ENCODE measurements at places on chromosomes 7 and 10. TPM values are rescaled to one million over a fixed set of nuclear protein-coding genes. Genes with fewer than 3 reads are reported as not detected.

DNA sequence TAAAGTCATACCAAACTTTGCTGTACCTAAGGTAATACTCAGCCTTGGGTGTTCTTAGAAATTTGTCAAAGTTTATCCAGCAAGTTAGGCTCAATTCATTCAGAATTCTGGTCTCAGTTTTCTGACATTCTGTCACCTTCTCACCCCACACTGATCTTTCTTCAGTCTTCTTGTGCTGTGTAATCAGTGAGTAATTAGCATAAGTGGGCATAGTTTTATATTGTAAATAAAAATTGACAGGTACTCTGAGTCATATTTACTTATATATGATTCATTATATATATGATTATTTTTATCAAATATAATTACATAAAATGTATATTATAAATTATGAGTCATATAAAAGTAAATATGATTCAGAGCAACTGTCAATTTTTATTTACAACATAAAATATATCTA, 170.9 kb upstream of the MAGI2 start:
- no peak overlapping the region for H3K27ac ChIP-seq
- H3K4me3 ChIP-seq: no peak overlapping the region
- no peaks in the 10 kb centered on the region for H3K4me1 ChIP-seq
- no peak for DNase-seq
- no peaks in the 10 kb centered on the region for H3K36me3 ChIP-seq
- H3K27me3 ChIP-seq: no peaks in the 10 kb centered on the region

- no peak for DNase-seq
- H3K36me3 ChIP-seq: no peaks in the 10 kb centered on the region
- H3K27me3 ChIP-seq: peaks cover 3% of the 10 kb centered on the region
- no peak overlapping the region for H3K27ac ChIP-seq
- no peaks in the 10 kb centered on the region for H3K4me1 ChIP-seq
Observed at GRCh38 chr10:115001506-115002381, 63.7 kb downstream of the TRUB1 start.

DNA sequence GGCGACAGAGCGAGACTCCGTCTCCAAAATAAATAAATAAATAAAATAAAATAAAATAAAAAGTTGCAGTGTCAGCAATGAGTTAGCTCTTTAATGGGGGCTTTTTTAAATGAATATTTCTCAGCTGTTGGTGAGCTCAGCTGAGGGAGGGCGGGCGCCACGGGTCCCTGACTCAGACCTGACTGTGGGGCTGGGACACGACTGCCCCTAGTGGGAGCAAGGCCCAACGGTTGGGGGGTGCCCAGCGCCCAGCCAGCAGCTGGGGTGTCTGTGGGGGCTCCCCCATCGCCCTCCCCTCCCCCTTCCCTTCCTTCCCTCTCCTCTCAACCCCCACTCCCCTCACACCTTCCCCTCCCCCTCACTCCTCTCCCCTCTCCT, 46.6 kb downstream of the PWWP2B start:
- H3K36me3 ChIP-seq: no peaks in the 10 kb centered on the region
- no peak for DNase-seq
- peaks cover 22% of the 10 kb centered on the region for H3K4me1 ChIP-seq
- no peaks in the 10 kb centered on the region for H3K27me3 ChIP-seq

Gene ADCY1
- total RNA-seq: 0.40 TPM

- no peak overlapping the region for H3K27ac ChIP-seq
- H3K4me1 ChIP-seq: no peaks in the 10 kb centered on the region
- no peak overlapping the region for H3K4me3 ChIP-seq
- H3K27me3 ChIP-seq: no peaks in the 10 kb centered on the region
- no peak for DNase-seq
Observed at GRCh38 chr10:71367271-71367670, 29.4 kb upstream of the CDH23 start.

DNA sequence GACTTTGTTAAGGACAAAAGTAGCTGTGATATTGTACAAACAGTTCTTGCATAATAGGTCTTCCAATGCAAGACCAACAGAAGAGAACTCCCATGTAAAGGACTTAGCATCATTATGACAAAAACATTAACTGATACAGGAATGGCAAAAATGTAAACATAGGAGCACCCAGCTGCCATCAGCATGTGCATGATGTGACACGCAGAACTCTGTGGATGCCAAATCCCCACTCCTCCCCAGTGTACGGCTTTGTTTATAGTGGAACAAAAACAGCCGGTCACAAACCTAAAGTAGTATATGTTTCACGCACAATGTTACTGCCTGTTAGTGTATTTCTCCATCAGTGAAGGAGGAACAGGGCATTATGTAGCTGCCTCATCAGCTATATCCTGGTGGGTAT, 316.0 kb upstream of the AOAH start:
- H3K27me3 ChIP-seq: no peaks in the 10 kb centered on the region
- H3K27ac ChIP-seq: no peak overlapping the region
- no peak for DNase-seq
- peaks cover 11% of the 10 kb centered on the region for H3K4me1 ChIP-seq
- H3K4me3 ChIP-seq: no peak overlapping the region

Gene ITIH5
- 3.4 TPM for total RNA-seq

GRCh38 chr7:50204581-50204980, 99.9 kb upstream of the IKZF1 start:
- no peaks in the 10 kb centered on the region for H3K4me1 ChIP-seq
- no peaks in the 10 kb centered on the region for H3K27me3 ChIP-seq
- no peak for DNase-seq
- H3K27ac ChIP-seq: no peak overlapping the region
- no peaks in the 10 kb centered on the region for H3K36me3 ChIP-seq
- no peak overlapping the region for H3K4me3 ChIP-seq

Gene IGF2BP3
- total RNA-seq: 1.3 TPM

- no peaks in the 10 kb centered on the region for H3K27me3 ChIP-seq
- no peaks in the 10 kb centered on the region for H3K4me1 ChIP-seq
- no peak for DNase-seq
- H3K36me3 ChIP-seq: no peaks in the 10 kb centered on the region
Observed at GRCh38 chr7:107027208-107027607, 17.3 kb upstream of the PRKAR2B start.
